ENCODE measurements at places on chromosomes 1 and 21.

GRCh38 chr1:52795464-52795863 is 47.1 kb upstream of the ZYG11A start:
- no peak for DNase-seq

GRCh38 chr1:23816906-23817305 is 8.3 kb downstream of the HMGCL start:
- DNase-seq = no peak

GRCh38 chr1:91979383-91979782 is 30.2 kb downstream of the BRDT start:
- DNase-seq = no peak

- no peak for DNase-seq
These were observed 44.2 kb upstream of the ZYG11A start for GRCh38 chr1:52798331-52798730.

DNA sequence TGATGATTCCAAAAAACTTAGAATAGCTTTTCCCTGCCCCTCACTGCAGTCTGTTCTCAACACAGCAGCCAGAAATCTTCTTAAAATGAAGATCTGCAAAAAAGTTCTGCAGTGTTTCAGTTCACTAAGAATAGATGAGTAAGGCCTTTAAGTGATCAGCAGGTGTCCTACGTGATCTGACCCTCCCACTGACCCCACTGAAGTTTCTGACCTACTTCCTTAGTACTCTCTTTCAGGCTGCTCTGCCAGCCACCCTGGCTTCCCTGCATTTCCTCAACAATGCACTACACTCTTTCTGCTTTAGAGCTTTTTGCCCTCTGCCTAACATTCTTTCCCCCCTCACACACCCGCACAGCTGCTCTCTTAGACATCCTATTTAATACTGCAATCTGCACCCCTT is 182.5 kb downstream of the AKT3 start:
- no peak for DNase-seq

GRCh38 chr1:66354311-66355201 is 179.4 kb upstream of the SGIP1 start:
- DNase-seq = no peak

DNA sequence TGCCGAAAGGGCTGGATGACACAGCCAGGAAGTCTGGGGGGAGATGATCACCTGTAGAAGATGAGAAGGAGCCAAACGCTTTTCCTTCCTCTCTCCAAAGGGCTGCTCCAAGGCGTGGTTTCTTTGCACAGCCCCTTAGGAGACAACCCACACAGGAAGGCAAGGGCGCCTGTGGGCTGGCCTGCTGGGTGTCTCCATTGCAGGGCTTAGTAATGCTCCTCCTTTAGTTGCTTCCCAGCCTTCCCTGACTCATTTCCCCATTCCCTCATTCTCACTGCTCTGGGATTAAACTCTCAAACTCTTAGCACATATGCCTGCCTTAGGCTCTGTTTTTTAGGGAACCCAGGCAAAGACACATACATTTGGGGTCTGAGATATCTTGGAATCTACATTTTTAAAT is 1.7 kb upstream of the CLCA1 start:
- no peak for DNase-seq

DNA sequence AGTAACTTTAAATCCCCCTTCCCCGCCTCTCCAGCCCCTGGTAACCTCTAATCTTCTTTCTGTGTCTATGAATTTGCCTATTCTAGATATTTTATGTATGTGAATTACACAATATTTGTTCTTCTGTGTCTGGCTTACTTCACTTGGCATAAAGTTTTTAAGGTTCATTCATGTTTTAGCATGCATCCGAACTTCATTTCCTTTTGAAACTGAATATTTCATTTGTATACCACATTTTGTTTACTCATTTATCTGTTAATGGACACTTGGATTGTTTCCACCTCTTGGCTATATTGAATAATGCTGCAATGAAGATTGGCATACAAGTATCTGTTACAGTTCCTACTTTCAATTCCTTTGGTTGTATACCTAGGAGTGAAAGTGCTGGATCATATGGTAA is 205.3 kb downstream of the TM2D1 start:
- no peak for DNase-seq

- DNase-seq = no peak
These were observed 45.9 kb upstream of the COL6A2 start for GRCh38 chr21:46051821-46052675.

GRCh38 chr1:22257290-22258275 is 114.7 kb upstream of the WNT4 start:
- no peak for DNase-seq

DNA sequence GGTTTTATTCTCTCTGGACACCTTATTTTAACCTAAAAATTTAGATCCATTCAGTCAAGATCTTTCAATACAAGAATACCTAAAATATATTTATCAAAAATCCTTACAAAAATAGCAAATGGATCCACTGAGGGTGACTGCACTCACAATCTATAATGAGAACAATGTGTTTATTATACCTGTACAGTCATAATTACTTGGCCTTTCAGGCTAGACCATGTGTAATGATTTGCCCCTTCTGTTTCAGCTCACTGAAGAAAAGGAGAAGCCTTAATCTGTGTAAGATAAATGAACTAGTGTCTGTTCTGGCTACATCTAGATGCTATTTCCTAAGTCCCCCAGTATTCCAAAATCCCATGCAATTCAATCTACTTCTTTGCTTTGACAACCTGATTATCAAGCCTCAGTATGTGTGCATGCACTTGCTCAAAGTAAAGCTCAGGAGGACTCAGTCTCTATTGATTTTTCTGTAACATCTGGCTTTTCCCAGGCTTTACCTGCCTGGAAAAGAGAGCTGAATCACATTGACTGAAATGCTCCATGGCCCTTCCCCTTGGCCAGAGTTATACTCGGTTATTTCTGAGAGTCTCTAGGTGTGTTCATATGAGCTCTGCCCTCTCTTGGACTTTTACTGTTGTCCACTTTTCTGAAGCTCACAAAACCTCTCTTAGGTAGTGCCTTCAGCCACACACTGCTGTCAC is 27.6 kb downstream of the CRP start:
- DNase-seq = no peak

- no peak for DNase-seq
These were observed 79.4 kb upstream of the USH2A start for GRCh38 chr1:216502528-216503162.

GRCh38 chr1:172276120-172276818 is 144.2 kb upstream of the C1orf105 start:
- DNase-seq = no peak

GRCh38 chr1:33424205-33424604 is 6.7 kb downstream of the PHC2 start:
- DNase-seq = no peak

- peak; percentile 67 for DNase-seq
These were observed 52.4 kb upstream of the H6PD start for GRCh38 chr1:9181990-9182783.

DNA sequence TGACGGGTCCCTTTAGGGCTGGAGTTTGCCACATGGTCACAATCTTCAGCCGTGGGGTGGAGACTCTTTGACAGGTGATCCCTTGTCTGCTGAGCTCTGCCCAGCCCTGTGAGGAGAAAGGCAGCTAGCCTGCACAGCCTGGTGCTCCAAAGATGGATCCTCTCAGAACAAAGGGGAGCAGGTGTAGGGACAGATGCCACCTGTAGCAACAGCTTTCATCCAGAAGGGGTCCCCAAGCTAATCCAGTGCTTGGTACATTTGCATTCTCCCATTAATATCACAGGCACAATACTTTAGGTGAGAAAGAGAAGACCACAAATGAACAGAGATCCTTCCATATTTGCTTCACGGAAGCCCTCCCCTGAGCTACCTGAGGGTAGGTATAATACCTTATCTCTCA is 93.2 kb downstream of the CCDC185 start:
- DNase-seq = no peak

GRCh38 chr1:3320246-3321152 is 134.0 kb upstream of the ARHGEF16 start:
- no peak for DNase-seq

GRCh38 chr1:1309251-1310108 is 1.1 kb downstream of the PUSL1 start:
- peak; percentile 34 for DNase-seq

DNA sequence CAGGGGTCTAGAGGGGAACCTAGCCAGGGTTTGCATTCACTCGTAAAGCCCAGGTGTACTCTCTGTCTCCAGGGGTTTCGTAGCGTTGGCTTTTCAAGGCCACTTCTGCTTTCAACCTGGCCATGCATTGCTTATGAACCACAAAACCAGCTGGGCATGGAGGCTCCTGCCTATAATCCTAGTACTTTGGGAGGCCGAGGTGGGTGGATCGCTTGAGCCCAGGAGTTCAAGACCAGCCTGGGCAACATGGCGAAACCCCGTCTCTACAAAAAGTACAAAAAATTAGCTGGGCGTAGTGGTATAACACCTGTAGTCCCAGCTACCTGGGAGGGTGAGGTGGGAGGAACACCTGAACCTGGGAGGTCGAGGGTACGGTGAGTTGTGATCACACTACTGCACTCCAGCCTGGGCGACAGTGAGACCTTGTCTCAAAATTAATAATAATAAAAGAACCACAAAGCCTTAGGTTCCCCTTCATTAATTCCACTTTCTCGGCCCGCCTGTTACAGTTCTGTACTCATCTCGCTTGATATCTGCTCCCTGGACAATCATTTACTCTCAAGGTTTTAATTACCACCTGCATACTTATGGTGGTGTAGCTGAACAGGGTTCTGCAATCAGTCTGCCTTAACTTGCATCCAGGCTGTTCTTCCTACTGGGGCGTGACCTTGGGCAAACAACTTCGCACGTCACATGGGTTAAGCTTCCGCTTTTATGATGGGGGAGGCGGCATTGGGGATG is 6.1 kb downstream of the SLC16A4 start:
- no peak for DNase-seq

GRCh38 chr1:93007941-93008577 is 46.8 kb upstream of the DIPK1A start:
- no peak for DNase-seq
